Gastrocnemius medialis (tissue), 4 donors: ENCODE measurements at places on chromosomes 6 and 20.

DNA sequence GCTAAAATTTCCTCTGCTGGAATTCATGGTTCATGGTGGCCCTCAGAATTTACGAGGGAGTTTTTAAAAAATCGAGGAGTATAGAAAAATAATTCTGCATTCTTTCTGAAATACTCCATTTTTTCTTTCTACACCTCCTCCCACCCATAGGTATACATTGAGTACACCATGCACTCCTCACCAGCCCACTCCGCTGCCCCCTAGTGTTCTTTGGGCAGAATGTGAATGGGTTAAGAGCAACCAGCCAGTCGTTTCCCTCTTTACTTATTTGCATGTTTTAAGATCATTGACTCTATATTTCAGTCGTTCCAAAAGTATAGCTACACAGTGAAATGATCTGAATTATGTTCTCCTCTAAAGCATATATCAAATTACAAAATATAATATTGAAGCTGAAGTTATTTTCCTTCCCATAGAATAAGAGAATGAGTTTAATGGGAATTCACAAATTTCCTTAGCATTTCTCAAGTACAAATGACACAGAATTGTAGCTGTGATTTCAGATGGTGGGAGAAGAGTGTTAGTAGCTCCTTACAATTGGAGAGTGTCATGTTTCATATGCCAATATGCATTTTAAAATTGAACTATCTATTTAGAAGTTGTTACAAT, 977.7 kb upstream of the SLC35B3 start:
- no peak for DNase-seq

- DNase-seq: no peak
Observed at GRCh38 chr6:132218059-132218696, 183.1 kb downstream of the MOXD1 start.

- DNase-seq: no peak
Observed at GRCh38 chr6:111406200-111406721, 76.8 kb downstream of the REV3L start.

GRCh38 chr6:148868901-148869300, 122.1 kb downstream of the UST start:
- no peak for DNase-seq

DNA sequence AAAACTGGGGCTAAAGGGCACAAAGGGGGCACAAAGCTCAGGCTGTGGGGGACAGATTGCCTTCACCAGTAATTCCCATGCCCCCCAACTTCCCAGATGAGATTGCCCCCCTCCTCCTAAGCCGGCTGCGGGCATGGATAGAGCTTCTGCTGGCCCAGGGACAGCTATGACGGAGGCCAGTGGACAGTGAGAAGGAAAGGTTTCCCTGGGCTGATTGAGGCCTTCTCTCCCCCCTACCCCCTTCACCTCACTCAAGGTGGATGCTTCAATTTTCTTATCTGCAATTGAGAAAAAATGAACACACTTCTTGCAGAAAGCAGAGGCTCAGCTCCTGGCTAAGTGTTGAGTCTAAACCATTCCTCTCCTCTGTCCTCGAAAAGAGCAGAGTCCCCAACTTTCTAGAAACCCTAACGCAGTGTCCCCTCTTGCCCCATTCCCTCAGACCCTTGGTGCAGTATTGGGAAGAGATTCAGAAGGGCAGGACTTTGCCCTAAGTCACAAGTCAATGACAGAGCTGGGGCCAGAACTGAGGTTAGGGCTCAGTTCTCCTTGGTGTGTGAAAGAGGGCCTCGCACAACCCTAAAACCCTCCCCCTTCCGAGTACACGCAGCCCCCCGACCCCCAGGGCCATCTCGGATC, 808 bp downstream of the SDC4 start:
- DNase-seq: no peak

DNA sequence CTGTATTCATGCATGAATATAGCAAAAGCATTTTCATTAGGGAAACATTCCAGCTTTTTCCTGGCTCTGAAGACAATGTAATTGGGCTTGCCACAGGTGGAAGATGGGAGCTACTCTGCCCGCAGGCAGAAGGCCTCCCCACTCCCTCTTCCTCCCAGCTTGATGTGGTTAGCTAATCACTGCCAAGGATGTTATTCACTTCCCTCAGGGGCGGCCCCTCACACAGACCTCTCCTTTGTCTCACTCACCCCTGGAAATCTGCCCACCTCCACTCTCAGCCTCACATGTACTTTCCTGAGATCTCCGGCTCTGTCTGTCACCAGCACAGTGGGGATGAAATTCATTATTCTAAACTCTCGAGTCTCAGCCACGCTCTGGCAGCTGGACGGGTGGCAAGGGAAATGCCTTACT, 100.7 kb downstream of the ANKRD60 start:
- no peak for DNase-seq

DNA sequence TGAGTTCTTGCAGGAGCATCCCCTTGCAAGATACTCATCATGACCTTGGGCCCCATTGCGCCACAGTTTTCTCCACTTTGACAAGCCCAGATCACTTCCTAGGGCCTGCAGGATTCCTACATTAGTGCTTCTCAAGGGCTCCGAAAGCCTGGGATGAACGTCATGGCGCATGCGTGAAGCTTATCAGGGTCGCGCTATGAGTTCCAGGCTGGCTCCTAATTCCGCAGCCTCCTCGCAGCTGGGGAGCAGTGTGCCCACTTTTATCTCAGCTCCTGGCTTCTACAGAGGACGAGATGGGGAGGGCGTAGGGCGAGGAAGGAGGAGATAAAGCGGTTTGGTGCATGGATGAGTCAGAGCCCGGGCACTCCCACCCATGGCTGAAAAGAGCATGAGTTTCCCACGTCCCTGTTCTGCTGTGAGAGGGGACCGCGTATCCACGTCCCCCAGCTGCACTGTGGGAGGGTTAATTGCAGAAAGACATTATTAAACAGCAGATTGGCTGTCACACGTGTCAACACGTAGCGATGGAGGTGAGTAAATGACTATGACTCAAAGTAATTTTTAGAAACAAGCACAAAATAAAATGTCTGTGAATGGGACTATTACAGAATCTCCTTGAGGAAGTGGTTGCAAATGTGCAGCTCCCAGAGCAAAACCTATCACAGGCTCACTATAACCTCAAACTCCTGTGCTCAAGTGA, 72.9 kb upstream of the DSP start:
- DNase-seq: no peak

DNA sequence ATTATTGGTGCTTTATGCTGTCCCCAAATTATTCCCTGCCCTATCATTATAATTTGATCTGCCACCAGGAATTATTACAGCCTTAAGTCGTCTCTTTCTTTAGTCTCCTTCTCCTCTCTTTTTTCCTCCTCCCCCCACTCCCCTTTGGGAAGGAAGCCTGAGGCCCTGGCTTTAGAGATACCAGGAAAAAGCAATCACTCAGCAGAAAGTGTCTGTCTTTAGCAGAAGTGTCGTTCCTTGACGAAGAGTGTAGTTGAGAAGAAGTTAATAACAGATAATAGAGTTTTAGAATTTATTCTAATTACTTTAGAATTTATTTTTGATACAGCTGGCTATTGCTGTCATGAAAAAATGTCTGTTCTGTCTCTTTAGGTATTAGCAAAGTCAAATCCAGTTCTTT, 16.5 kb downstream of the LIN28B start:
- no peak for DNase-seq

- DNase-seq: no peak
Observed at GRCh38 chr20:6381887-6382286, 259.1 kb upstream of the FERMT1 start.

DNA sequence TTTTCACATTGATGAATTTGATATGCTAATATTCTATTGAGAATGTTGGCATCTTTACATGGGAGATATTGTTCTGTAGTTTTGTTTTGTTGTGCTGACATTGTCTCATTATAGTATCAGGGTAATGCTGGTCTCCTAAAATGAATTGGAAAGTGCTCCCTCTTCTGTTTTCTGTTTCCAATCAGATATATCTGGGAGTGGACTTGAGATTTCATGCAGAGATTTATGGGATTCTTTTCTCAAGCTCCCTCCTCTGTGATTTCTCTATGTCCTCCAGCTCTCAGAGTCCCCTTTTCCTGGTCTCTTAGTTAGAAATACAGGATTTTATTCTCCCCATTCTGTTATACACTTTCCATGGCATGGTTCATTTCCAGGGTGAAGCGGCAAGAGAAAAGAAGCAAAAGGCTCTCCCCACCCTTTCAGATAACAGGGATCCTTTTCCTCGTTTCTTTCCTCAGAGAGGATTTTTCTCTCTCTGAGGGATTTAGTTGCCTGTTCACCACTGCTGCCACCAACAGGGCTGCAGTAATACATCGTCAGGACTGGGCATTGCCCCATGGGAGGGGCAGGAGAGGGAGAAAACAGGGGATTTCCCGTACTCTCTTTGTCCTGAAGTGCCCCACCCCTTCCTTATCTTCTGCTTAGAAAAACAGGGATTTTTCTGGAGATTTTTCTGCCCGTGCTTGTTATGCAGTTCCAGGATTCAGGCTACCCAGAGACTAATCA, 59.3 kb upstream of the STMND1 start:
- DNase-seq: no peak

- DNase-seq: no peak
Observed at GRCh38 chr6:33451606-33452005, 2.8 kb upstream of the ZBTB9 start.

- no peak for DNase-seq
Observed at GRCh38 chr20:16216914-16217230, 356.4 kb downstream of the KIF16B start.

- no peak for DNase-seq
Observed at GRCh38 chr6:131212024-131212423, 76.8 kb downstream of the AKAP7 start.

GRCh38 chr6:34603707-34604106, 47.6 kb upstream of the SPDEF start:
- no peak for DNase-seq

- DNase-seq: no peak
Observed at GRCh38 chr6:43914272-43915147, 144.5 kb downstream of the VEGFA start.

DNA sequence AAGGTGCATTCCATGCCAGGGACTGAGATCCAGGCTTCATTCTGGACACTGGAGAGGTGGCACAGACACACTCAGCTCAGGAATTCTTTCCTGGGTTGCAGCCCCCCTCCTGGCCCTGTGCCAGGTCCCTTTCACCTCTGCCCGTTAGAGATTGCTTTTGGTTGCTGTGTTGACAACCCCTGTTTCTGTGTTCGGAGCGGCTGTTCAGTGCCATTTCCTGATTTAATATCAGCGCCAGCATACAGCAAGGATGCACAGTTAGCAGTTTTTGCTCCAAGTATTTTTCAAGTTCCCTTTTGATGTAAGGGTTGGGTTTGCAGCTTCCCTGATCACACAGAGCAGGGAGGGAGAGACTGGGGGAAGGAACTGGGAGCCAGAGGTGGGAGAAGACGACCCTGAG, 8.5 kb upstream of the MAFB start:
- no peak for DNase-seq

GRCh38 chr20:41063442-41063841, 34.8 kb downstream of the TOP1 start:
- no peak for DNase-seq

DNA sequence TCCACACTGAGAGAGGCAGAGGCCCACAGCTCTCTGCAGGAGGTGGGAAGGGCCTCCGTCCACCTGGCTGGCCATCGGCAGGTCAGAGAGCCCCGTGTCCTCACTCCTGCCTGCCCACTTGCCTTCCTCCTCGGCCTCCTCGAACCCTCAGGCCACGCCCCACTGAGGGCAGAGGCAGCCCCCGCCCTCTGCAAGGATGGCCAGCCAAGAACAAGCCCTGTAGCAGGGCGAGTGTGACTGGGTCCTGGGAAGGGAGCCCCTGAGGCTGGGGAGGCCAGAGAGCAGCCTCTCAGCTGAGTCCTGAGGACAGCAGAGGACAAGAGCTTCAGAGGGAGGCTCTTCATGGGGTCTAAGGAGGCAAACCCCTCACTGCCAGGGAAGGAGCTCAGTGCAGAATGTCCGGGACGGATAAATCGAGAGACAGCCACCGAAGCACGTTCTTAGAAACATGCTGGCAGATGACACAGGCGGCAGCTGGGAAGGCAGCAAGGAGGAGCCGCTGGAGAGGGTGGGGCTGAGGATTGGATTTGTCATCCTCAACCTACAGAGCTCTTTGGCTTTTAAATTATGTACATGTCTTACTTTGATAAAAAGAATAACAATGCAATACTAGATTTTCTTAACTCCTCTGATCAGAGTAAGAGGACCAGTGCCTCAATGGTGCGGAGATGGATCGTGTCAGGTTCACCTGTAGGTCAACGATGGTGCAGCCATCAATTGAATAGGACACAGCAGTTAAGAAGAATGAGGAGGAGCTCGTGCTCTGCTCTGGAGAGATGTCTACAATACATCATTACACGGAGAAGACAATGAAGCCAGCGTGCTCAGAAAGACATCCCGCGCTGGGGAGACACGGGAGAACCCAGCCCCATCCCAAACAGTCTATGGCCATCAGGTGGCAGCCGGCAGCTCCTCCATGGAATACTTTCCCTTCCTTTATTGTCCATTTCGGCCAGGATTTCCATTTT, 53.0 kb downstream of the GNAS-AS1 start:
- DNase-seq: no peak
